Left renal cortex interstitium (tissue), 4 donors: ENCODE measurements at places on chromosomes 11 and 22. TPM values are rescaled to one million over a fixed set of nuclear protein-coding genes. Genes with fewer than 3 reads are reported as not detected.

Gene MYO18B
- polyA plus RNA-seq: 0.04 TPM

DNA sequence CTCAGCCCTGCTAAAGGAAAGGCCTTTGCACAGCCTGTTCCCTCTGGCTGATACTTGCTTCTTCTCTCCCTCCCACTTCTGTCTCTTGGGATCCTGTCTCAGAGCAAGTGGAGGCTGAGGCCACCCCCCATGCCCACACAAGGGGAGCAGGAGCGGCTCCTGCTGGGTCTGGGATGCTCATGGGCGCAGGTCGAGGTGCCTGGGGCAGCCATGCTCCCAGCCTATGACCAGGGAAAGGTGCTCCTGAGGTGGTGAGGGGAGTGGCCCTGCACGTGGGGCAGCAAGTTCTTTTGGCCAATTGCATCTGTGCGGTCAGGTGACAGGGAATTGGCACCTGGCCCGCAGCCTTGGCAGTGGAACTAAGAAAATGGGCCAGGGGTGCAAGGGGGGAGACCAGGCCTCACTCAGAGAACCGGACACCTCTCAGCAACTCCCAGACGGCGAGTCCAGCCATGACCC lies 1.5 kb downstream of the MAPK11 start:
- no peak for DNase-seq

Gene OR56B4
- 0.22 TPM for polyA plus RNA-seq

DNA sequence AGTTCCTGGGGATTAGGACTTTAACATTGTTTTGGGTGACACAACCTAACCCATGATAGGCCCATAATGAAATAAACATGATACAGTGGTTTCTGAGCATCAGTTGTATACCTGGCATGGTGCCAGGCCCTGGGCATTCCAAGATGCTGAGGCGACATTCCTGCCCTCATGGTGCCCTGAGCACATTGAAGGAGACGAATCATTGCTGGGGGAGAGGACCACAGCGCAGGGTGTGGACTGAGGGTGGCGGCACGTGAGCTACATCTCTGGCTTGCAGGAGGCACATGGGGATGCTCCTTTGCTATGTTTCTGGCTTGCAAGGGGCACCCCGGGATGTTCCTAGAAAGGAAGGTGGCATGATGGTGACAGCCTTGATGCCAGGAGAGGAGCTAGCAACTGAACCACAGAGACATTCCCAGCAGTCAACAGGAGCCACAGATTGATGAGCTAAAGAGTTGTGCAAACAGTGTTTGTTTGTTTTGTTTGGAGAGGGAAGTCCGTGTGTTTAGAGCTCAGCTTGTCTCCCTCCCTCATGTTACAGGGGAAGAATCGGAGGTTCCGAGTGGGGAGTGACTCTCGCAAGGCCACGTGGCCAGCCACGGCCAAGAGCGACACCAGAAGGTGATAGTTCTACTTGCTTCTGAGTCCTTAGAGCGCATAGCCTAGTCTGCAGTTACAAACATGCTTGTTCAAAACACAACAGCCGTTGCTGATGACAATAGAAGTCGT lies 106.4 kb downstream of the MIAT start:
- no peak for DNase-seq

DNA sequence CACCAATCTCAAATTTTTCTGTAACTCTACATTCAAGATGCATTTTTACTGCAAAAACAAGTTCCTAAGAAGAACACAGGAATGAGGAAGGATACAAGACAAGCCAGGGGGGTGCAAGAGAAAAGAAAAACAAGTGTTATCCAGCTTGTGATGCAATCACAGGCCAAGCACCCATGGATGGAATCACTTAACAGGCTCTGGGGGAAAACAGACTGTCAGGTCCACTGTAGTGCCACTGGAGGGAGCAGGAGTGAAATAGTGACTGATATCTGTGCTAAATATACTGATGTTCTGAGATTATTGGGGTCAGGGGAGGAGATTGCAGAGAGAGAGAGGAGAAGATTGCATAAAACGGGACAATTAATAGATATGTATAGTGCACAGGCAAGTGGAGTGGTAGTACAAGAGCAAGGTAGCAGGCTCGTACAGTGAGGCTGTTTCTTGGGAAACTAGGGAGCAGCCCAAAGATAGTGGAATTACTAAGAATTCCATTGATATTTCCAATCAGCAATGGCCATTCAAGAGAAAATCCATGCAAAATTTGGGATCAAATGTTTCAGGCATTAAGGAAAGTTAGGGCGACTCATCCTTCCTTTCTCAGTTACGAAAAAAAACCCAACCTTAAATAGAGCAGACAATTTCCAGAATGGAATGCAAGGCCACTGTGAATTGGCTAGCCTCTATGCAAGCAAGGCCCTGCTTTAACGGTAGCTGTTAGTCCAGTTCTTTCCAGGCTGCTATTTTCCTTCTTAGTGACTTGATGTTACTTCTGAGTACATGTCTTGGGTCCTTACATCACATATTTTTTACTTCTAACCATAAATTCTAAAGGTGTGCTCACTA lies 52.2 kb upstream of the CEP126 start:
- no peak for DNase-seq

DNA sequence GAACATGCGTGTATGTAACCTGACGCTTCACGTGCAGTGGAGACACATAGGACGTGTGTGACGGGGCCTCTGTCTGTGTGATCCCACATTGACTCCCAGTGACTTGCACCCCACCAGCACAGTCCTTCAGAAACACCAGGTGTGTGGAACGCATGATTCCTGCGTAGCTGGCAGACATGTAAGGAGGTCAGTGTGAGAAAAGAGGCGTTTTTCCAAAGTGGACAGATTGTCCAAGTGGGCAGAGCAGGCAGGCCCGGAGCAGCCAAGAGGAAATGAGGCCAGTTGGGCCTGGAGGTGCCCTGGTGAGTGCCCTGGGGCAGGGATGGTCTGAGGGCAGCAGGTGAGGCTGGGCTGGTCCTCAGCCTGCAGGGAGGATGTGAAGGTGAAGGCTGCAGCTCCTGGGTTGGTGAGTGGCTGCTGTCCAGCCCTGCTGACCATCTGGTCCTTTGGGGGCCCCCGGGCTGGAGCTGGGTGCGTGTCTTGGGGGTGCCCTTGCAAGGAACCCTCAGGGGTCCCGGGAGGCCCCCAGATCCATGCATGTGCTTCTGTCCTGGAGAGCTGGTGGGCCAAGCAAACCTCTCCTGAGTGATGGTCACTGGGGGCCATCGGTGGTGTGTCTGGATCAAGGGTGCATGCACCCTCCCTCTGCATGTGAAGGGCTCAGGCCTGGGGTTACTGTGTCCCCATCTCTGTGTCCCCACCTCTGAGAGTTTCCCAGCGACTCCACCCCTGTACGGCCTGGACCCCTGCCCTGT lies 26.6 kb downstream of the SHANK3 start:
- DNase-seq: no peak

Gene TIGD3
- polyA plus RNA-seq: 0.82 TPM

GRCh38 chr11:76282172-76282571 lies 75.9 kb upstream of the WNT11 start:
- no peak for DNase-seq

DNA sequence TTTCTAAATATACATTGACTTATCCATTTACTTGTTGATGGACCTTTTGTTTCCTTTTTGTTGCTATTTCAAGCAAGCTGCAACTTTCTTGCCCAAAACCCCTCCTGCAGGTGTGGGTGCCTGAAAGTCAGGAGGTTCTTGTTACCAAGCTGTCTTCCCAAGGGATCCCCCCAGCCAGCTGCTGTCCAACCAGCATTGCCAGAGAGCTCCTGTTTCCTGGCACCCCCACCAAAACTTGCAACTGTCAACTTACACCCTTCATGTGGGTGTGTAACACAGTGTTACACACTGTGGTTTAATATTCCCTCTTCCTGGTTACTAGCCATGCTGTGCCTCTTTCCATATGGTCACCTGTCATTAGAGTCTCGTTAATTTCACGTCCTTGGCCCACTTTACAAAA lies 1.6 kb upstream of the KRTAP5-1 start:
- no peak for DNase-seq

DNA sequence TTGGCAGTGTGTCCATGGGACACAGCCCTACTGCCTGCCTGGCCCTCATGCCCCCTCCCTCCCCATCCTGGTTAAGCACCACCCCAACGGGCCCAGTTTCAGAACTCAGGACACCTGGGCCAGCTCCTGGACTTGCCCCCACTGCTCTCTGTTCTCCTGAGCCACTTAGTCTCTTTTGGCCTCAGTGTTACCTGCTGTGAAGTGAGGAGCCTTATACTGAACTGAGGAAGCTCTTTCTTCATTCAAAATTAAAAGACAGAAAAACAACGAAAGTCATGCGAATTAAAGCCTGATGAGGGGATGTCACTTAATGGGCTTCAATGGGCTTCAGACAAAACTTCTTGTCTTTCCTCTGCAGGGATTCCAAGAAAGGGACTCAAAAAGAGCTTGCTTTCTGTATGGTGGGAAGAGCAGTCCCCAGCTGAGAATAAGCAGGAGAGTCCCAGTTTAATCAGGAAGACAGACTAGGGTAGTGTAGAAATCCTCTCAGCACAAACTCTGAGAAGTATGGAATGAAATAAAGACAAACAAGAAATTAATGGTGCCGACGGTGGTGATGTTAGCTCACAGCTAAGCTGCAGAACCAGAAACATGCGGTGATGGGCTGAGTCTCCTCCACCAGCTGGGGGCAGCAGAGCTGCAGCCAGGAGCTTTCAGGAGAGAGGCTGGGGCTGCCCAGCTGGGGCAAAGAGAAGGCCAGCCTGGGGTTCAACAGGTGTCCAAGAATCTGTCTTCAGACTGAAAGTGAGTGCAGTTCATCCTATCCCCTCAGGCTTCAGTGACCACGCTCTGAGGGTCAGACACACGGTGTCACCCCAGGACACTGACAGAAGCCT lies 101.0 kb downstream of the GGTLC2 start:
- DNase-seq: no peak

Gene OR51B2
- not detected for polyA plus RNA-seq

GRCh38 chr11:8871171-8871775 lies 39.7 kb upstream of the AKIP1 start:
- peak; percentile 97 for DNase-seq

- peak; percentile 69 for DNase-seq
Measured at GRCh38 chr22:45006964-45007390, 2.8 kb downstream of the PHF21B start.

DNA sequence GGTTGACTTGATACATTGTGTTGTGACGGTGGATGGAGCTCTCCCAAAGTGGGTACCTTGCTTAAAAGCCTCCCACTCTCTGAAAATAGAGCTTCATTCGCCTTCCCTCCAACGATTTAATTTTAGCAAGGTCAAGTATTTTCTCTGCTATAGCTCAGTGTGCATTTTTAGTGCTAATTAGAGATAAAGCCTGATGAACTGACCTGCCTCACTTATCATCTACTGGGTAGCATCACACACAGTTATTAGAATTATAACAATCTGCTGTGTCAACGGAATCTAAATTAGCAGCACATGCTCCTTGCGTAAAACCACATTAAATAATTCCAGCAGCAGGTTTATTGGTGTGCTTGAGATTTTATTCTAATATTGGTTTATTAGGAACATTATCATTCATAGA lies 701.7 kb downstream of the NELL1 start:
- no peak for DNase-seq

GRCh38 chr11:113567097-113567496 lies 91.9 kb upstream of the DRD2 start:
- DNase-seq: no peak

Gene ZNF214
- 12.9 TPM for polyA plus RNA-seq

- DNase-seq: no peak
Measured at GRCh38 chr22:40560994-40561515, 75.5 kb downstream of the MRTFA start.

Gene HIPK3
- 51.2 TPM for polyA plus RNA-seq

Gene ANKK1
- 0.17 TPM for polyA plus RNA-seq

- DNase-seq: no peak
Measured at GRCh38 chr11:58526721-58527120, 18.8 kb upstream of the OR5B21 start.

DNA sequence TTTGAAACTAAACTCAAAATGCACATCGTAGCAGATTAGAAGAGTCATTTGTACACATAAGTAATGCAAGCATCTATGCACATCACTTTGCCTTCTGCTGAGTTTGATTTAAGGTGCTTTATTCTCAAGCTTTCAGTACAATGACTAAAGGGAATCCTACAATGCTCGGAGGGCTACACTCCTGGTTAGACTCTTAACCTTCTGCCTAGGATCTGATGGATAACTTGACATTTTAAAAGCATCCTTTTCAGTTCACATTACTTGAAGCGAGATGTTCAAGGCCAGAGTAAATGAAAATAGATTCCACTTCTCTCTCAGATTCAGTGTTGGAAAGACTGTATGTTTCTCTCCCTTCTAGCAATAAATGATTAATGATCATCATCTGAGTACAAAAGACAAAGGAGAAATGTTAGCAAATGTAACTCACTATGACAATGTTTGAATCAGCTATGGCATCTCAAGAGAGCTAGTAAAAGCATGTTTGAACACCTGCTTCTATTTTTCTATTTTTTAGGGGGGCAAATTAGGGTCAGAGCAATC lies 259.2 kb upstream of the ANO3 start:
- no peak for DNase-seq

Gene OR2AG2
- polyA plus RNA-seq: 0.05 TPM

- DNase-seq: no peak
Measured at GRCh38 chr22:24583221-24584165, 9.4 kb downstream of the LRRC75B start.

Gene NXPE1
- polyA plus RNA-seq: 0.13 TPM

DNA sequence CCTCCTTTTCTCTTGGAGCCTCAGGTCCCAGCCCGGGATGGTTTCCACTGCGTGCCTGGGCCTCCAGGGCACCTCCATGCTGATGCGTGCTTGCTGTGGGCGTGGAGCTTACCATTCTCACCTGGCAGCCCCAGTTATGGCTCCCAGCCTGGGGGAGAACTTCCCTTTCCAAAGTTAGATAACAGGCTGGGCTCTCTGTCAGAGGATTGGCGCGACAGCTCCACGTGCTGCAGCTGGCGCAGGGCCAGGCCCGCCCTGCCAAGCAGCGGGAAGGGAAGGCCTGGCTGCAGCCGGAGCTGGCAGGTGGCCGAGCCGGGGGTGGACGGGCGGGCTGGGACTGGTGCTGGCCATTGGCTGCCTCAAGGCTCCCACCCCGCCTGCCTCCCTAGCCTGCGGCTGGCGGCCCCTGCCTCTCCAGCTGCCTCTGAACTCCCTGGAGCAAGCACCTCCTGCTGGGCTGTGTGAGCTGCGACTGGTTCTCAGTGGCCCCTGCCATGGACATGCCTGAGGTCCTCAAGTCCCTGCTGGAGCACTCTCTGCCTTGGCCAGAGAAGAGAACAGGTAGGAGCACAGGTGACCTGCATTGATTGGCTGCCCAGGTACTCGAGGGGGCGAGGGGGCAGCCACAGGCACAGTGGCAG lies 14.6 kb upstream of the TEF start:
- peak; percentile 78 for DNase-seq

Gene LYVE1
- polyA plus RNA-seq: 51.2 TPM

DNA sequence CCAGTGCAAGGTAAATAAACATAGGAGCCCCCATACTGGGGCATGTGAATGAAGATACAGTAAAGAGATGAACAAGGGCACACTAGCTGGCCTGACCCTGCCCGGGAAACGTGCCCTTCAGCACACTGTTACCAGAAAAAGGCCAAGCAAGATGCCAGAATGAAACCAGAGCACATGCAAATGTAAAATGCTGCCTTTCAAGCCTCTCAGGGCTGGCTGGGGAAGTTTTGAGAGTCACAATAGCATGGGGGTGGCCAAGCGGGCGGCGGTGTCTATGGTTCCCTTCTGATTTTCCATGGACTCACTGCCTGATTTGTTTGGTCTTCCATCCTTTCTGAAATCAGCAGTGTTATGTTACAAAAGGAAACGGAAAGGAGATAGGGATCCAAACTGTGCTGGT lies 18.9 kb upstream of the SUSD2 start:
- DNase-seq: no peak
